ENCODE measurements at places on chromosomes 5 and 9.

DNA sequence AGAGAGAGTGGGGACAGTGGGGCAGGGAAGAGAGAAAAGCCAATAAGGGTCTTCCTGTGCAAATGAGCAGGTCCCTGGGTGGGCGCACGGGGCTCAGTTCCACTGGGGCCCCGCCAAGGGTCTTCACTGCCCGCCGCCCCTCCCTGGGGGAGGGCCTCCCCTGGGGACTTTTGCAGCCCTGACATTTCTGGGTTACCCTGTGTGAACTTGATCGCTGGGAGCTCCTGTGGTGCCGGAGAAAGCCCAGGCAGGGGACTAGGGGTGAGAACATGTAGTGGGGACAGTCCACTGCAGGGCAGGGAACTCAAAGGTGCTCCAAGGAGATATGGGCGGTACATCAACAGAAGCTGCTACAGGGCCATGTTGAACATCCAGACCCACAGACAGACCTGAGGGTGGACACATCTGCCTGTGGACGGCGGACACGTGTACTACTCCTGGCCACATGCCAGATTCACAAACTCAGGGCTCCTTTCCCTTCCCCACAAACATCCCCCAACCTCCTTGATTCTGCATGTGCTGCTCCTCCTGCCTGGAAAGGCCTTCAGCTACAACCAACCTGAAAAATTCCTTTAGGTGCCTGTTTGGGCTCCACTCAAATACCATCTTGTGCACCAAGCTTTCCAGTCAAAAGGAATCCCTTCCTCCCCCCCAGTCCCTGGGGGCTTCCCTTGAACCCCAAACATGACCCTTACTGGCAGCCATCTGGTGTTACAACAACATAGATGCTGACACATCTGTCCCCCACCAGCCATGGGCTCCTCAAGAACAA lies 43.0 kb upstream of the NEK6 start:
- no peak for DNase-seq

DNA sequence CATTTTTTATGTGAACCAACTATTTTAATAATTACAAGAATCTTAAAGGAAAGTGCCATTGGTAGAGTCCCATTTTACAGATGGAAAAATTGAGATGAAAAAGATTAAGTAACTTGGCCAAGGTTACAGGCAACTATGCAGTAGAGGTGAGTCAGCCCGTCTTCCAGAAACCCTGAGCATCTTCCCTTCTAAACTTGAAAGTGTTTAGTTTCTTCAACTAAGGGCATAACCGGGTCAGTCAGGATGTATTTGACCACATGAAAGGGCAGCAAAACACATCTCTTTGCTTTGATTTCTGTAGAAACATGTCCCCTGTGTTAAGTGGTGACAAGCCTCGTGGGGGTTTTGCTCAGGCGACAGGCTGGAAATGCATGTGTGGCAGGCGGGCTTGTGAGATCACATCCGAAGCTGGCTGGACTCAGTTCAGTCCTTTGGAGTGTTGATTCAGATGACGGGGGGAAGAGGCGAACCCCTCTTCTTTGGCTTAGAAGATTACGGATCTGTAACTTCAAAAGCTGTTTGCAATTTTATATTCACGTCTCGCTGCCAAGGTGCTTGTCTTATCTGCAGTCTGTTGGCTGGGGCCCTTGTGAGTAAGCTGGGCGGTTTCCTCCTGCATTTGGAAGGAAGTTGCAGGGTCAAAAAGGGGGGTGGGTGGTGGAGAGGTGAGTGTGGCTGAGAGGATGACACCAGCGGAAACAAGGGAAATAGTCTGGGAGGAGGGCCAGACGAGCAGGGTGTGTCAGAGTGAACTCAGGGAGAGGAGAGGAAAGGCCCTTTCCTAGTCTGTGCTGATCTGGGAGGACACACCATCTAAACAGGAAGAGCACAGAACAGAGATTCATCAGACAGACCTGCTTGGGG lies 78.9 kb upstream of the RPS23 start:
- peak; percentile 87 for DNase-seq

DNA sequence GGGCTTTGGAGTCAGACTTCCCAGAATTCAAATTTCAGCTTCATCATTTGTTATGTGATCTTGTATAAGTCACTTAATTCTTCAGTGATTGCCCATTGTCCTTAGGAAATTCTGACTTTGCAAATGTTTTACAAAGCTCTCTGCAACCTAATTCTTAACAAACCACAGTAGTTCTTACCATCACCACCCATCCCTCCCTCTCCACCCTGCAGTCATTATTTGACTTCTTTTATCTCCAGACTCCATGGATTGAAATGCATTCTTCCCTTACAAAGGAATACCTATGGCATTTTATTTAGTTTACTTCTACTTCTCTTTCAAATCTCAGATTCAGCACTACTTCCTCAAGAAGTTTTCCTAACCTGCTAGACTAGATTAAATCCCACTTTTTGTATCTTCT lies 23.1 kb downstream of the SHLD3 start:
- no peak for DNase-seq

GRCh38 chr9:132782037-132782436 lies 96.0 kb downstream of the AK8 start:
- no peak for DNase-seq

GRCh38 chr5:98474782-98475181 lies 298.7 kb upstream of the RGMB start:
- DNase-seq = no peak

- DNase-seq = peak; percentile 23
Observed at GRCh38 chr5:6722015-6722414, 8.8 kb downstream of the TENT4A start.

- no peak for DNase-seq
Observed at GRCh38 chr5:143224672-143225071, 178.8 kb downstream of the NR3C1 start.

- no peak for DNase-seq
Observed at GRCh38 chr5:108545301-108545700, 163.4 kb upstream of the FBXL17 start.

- DNase-seq = no peak
Observed at GRCh38 chr9:136187197-136187596, 17.7 kb downstream of the LHX3 start.

GRCh38 chr9:17839776-17840175 lies 260.9 kb downstream of the SH3GL2 start:
- no peak for DNase-seq

- peak; percentile 70 for DNase-seq
Observed at GRCh38 chr9:5269249-5269715, 35.2 kb downstream of the RLN2 start.

- DNase-seq = no peak
Observed at GRCh38 chr5:137278476-137278875, 220.7 kb downstream of the SPOCK1 start.

GRCh38 chr5:133705331-133705730 lies 93.0 kb upstream of the FSTL4 start:
- no peak for DNase-seq

- DNase-seq = no peak
Observed at GRCh38 chr5:86461169-86461956, 156.4 kb upstream of the COX7C start.

GRCh38 chr9:120901755-120902568 lies 24.6 kb downstream of the TRAF1 start:
- DNase-seq = no peak

DNA sequence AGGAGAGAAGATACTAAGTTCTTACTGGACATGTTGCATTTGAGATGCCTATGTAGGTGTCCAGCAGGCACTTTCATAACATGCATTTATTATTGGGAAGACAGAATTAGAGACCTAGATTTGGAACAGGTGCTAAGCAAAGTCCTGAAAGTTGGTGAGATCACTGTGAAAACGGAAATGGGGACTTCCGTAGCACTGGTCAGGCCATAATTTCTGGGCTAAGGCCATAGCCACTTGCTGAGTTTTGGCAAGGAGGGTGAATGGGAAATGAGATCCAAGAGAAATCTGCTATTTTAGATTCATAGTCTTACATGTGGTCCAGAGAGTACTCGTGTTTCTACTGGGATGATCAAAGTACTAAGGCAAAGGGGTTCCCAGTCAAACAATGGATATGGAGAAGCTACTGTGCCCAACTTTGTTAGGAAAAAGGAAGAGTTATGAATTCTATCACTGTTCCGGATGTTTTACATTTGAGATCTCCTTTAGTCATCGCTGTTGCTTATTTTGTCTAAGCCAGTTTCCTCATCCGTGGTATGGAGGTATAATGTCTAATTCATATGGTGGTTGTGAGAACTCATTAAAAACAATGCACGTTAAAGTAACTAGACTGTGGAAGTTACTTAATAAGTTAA lies 33.4 kb downstream of the TEK start:
- no peak for DNase-seq

DNA sequence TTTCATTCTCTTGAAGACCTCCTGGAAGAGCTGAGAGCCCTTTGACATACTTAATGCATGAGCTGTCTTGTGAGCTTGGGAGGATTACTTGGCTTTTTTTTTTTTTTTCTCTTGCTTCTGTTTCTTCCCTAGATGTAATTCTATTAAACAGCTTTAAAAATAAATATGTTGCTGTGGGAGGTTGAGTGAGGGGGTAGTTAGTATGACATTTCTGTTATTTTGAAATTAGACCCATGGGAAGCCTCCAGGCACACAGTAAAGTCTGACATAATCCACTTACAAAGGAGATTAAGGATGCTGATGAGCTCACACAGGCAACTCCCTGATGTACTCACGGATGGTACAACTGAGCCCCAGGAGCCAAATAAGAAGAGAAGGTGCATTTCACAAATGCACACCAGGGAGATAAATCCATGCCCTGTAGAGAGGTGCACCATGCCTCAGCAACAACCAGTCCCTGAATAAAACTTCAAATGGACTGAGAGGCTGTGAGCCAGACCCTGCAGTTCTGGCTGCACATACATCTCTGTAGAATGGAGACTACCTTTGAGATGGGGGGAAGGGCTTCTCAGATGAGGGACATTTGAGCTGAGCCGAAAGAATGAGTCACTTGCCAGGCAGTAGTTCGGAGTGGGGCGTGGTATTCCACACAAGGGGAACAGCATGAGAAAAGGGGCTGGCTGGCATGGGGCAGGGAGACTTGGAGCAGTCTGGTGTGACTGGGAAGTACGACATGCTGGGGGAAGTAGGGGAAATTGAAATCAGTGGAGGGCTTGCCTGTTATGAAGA lies 68.7 kb downstream of the ACTL7B start:
- no peak for DNase-seq

- DNase-seq = no peak
Observed at GRCh38 chr9:109441296-109441695, 56.8 kb downstream of the PTPN3 start.

GRCh38 chr5:168315416-168316138 lies 24.1 kb downstream of the WWC1 start:
- no peak for DNase-seq

DNA sequence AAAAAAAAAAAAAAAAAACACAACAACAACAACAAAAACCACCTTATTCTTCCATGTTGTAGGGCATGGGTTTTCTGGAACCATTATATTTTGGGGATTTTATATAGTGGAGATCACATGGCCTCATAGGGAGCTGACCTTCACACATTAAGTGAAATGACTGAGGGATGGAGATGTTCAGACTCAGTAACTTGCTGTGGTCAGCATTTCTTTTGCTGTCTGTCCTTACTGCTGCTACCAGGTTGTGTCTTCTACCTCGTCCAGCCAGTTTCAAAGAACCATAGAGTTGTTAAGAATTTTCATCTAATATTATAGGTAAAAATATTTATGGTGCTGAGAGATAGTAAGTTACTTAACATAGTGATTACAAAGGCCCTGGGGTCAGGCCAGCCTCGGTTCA lies 107.6 kb downstream of the PDE8B start:
- DNase-seq = no peak

DNA sequence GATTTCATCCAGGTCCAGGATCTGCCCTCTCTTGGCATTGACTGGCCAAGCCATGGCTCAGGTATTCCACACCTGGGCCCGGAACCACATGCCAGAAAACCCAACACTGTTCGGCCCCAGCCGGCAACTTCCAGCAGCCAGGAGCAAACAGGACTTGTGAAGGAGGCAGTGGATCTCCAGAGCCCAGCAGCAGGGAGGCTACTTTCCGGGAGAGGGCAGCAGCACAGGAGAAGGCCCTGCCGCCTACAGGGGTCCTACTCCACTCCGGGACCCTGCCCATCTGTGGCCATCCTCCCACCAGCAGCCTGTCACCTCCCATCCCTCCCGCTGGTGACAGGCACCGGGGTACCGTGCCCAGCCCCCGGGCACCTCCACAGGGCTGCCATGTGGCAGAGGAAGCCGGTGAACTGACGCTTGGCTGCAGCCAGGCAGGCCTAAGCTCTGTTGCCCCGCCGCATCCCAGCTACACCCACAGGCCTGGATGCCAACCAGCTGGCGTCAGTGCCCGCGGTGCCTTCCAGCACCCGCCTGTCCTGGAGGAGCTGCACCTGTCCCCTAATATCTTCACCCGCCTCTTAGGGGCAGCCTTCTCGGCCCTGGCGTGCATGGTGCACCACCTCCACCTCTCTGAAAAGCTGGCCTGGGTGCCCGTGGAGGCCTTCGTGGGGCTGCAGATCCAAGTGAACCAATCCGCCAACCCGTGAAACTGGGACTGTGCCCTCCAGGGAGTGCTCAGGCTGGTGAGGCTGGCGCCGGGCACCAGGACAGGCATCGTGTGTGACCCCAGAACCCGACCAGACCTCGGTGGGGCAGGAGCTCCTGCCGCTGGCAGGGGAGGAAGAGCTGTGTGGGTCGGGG lies 18.9 kb upstream of the SLC30A5 start:
- no peak for DNase-seq

- DNase-seq = no peak
Observed at GRCh38 chr9:96048956-96049831, 173.7 kb downstream of the ERCC6L2 start.

GRCh38 chr9:105295986-105296385 lies 51.5 kb downstream of the SLC44A1 start:
- no peak for DNase-seq

GRCh38 chr9:17017931-17018491 lies 116.8 kb upstream of the CNTLN start:
- DNase-seq = peak; percentile 70

- no peak for DNase-seq
Observed at GRCh38 chr9:132774886-132775285, 103.2 kb downstream of the AK8 start.

DNA sequence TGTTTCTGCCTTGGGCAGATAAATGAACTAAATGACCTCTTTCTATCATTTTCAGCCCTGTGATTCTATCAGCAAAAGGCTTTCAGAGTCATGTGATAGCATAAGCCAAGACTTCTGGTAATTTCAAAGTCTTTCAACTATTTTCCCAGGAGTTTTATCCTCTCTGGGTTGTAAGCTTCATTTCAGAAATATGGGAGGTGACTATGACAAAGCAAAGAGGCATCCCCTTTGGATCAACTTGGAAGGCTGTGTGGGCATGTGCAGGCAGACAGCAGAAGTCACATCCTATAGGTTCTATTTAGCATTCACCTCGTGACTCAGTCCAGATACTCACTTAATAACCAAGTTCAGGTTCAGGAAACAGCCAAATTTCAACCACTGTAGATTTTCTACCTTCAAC lies 149.0 kb upstream of the FST start:
- peak; percentile 15 for DNase-seq

DNA sequence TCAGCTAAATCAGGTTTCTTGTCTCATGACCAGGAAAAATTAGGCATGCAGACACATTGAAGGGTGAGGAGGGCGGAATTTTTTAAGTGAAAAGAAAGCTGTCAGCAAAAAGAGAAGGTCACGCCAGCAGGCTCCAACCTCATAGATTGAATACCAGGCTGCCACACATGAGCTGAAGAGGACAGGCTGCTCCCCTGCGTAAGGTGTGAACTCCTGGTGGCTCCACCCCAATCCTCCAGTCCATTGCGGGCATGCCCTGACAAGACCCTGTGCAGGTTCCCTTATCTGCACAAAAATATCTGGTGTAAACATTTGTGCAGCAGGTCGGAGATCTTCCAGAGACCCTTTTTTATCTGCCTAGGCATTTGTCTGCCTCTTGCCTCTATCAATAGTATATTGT lies 22.9 kb upstream of the TEX10 start:
- no peak for DNase-seq
